Spleen (tissue), 13 donors: ENCODE measurements at places on chromosomes 2 and 18. TPM values are rescaled to one million over a fixed set of nuclear protein-coding genes. Genes with fewer than 3 reads are reported as not detected.

Gene ALPI
- not detected for polyA plus RNA-seq

DNA sequence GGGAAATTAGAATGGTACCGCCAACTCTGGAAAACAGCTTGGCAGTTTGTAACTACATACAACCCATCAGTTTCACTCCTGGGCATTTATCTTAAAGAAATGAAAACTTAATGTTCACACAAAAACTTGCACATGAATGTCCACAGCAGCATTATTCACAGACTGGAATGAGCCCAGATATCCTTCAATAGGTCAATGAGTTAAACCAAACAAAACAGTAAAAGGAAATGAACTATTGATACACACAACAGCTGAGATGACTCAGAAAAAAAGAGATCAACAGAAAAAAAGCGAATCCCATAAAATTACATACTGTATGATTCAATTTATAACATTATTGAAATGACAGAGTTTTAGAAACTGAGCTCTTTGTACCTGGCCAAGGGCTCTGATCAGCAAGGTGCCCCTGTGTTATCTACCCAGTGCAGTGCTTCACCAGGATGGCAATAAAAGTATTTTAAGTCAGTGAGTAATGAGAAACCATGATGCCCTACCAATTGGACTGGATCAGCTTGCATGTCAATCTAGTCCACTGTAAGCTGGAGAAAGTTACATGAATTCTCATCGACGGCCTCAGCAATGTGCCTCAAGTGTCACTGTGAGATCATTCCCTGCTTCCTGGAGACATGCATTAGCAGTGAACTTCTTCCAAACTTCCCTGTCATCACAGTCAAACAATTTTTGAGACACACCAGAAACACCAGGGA is 21.9 kb downstream of the TMEM237 start:
- DNase-seq, result no peak
- H3K27ac ChIP-seq, result no peak overlapping the region
- H3K36me3 ChIP-seq, result no peaks in the 10 kb centered on the region
- H3K27me3 ChIP-seq, result no peaks in the 10 kb centered on the region
- H3K4me3 ChIP-seq, result no peak overlapping the region

Gene PLGLB1
- polyA plus RNA-seq, result 7.6 TPM

- no peak overlapping the region for H3K27ac ChIP-seq
- H3K4me1 ChIP-seq, result peaks cover 27% of the 10 kb centered on the region
- H3K4me3 ChIP-seq, result no peak overlapping the region
- no peaks in the 10 kb centered on the region for H3K27me3 ChIP-seq
Observed at GRCh38 chr2:241897231-241897916, 27.8 kb downstream of the RTP5 start.

- H3K4me3 ChIP-seq, result no peak overlapping the region
- no peaks in the 10 kb centered on the region for H3K36me3 ChIP-seq
- H3K27ac ChIP-seq, result no peak overlapping the region
- no peaks in the 10 kb centered on the region for H3K4me1 ChIP-seq
Observed at GRCh38 chr18:73739098-73739497, 408.5 kb downstream of the FBXO15 start.

Gene ALS2
- 2.7 TPM for polyA plus RNA-seq

Gene TMEM198
- polyA plus RNA-seq, result 2.1 TPM

GRCh38 chr2:206354129-206354528 is 79.7 kb downstream of the ZDBF2 start:
- DNase-seq, result no peak
- no peaks in the 10 kb centered on the region for H3K27me3 ChIP-seq
- no peaks in the 10 kb centered on the region for H3K4me1 ChIP-seq
- no peak overlapping the region for H3K27ac ChIP-seq
- no peak overlapping the region for H3K4me3 ChIP-seq

GRCh38 chr2:119426396-119426675 is 5.3 kb upstream of the TMEM37 start:
- H3K27ac ChIP-seq, result no peak overlapping the region
- H3K27me3 ChIP-seq, result no peaks in the 10 kb centered on the region
- DNase-seq, result no peak
- H3K36me3 ChIP-seq, result no peaks in the 10 kb centered on the region
- H3K4me1 ChIP-seq, result peaks cover 48% of the 10 kb centered on the region

Gene PHOSPHO2
- polyA plus RNA-seq, result 2.1 TPM

GRCh38 chr2:152511981-152512380 is 177.0 kb downstream of the FMNL2 start:
- no peaks in the 10 kb centered on the region for H3K4me1 ChIP-seq
- no peaks in the 10 kb centered on the region for H3K27me3 ChIP-seq
- no peak overlapping the region for H3K27ac ChIP-seq
- no peak overlapping the region for H3K4me3 ChIP-seq

GRCh38 chr2:95320986-95321767 is 24.0 kb downstream of the KCNIP3 start:
- no peak overlapping the region for H3K27ac ChIP-seq
- no peaks in the 10 kb centered on the region for H3K27me3 ChIP-seq
- H3K36me3 ChIP-seq, result no peaks in the 10 kb centered on the region
- no peak for DNase-seq
- H3K4me3 ChIP-seq, result no peak overlapping the region
- H3K4me1 ChIP-seq, result no peaks in the 10 kb centered on the region

DNA sequence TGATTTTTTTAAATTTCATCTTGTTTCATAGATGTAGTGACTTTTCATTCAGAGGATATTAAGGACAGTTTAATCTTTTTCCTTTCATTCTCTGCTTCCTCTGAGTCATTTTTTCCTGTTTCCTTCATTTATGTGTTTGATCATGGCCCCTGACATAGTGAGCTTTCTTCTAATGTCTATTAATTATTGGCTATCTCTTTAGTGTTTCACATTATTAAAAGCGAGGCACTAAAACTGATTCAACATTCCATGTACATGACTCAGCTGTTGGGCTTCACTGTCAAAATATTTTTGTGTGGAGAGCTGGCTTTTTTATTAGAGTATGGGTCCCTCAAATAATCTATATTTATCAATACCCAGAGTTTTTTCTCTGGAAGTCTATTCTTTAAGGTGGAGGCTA is 125.8 kb downstream of the THSD7B start:
- H3K36me3 ChIP-seq, result no peaks in the 10 kb centered on the region
- no peaks in the 10 kb centered on the region for H3K27me3 ChIP-seq
- no peak overlapping the region for H3K27ac ChIP-seq

DNA sequence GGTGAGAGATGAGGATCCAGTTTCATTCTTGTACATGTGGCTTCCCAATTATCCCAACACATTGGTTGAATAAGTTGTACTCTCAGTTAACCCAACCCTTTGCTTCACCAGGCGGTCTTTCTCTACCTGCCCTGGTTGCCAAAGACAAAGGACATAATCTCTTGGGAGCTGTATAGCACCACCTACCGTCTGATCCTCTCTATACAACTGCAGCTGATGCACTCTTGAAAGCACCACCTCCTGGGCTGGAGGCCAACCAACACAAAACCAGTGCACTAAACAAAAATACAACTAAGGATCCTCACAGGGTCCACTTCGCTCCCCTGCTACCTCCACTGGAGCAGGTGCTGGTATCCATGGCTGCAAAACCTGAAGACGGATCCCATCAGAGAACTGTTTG is 473.6 kb upstream of the NRXN1 start:
- H3K27me3 ChIP-seq, result no peaks in the 10 kb centered on the region
- H3K36me3 ChIP-seq, result no peaks in the 10 kb centered on the region
- no peak for DNase-seq
- H3K4me3 ChIP-seq, result no peak overlapping the region
- no peaks in the 10 kb centered on the region for H3K4me1 ChIP-seq

GRCh38 chr18:47996091-47996541 is 65.7 kb upstream of the SMAD2 start:
- H3K4me3 ChIP-seq, result no peak overlapping the region
- DNase-seq, result no peak
- no peaks in the 10 kb centered on the region for H3K36me3 ChIP-seq
- H3K4me1 ChIP-seq, result no peaks in the 10 kb centered on the region
- no peaks in the 10 kb centered on the region for H3K27me3 ChIP-seq

Gene GPR148
- not detected for polyA plus RNA-seq

DNA sequence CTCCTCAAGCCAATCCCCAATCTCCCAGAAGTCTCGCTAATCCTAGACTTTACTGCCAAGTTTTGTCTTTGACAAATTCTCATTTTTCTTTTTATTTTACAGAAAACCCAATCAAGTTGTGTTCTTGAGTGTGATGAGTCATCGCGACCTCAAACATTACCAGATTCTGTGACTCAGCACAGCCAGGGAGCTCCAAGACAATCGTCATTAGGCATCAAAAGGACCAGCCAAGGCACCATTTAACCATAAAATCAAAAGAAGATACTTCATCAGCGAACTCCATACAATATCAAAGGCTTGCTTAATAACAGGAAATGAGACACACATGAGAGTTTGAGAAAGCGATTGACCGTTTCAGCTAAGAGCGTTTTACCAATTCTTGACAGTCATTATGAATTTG is 146.2 kb upstream of the AGAP1 start:
- no peak overlapping the region for H3K4me3 ChIP-seq
- no peaks in the 10 kb centered on the region for H3K27me3 ChIP-seq
- no peak for DNase-seq
- no peaks in the 10 kb centered on the region for H3K36me3 ChIP-seq

Gene CYS1
- polyA plus RNA-seq, result 0.43 TPM

DNA sequence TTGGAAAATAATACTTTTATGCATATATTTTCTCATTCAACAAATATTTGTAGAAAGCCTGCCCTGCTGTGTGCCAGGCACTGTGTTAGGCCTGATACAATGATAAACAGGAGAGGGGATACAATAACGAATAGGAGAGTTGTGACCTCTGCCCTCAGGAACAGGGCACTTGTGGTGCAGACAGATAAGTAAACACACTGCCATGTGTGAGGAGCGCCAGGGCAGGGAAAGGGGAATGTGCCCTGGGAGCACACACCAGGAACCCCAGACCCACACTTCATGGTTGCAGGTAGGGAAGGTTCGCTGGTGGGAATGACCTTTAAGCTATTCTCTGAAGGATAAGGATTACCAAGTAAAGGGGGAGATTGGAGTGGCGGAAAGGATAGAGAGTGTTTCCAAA is 42.2 kb upstream of the DSC1 start:
- H3K27ac ChIP-seq, result no peak overlapping the region
- DNase-seq, result no peak
- H3K4me3 ChIP-seq, result no peak overlapping the region
- no peaks in the 10 kb centered on the region for H3K27me3 ChIP-seq
- H3K36me3 ChIP-seq, result no peaks in the 10 kb centered on the region

Gene HAAO
- 8.6 TPM for polyA plus RNA-seq

DNA sequence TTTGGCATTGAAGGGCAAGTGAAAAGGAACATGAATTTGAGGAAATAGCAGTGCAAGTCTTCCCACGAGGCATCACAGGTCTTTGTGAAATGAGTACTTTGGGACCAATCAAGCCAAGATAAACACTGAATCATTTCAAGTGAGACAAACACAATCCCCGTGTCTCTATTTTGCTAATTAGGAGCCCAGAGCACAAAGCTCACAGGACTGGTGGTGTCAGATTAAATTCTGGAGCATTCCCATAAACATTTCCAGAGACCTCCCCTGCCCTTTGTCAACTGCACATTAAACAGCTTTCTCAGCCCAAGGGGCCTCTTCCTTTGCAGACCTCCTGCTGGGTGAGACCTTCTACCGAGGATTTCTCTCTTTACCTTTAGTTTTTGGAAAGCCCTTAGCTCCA is 50.7 kb downstream of the DAPL1 start:
- H3K4me3 ChIP-seq, result no peak overlapping the region
- no peak overlapping the region for H3K27ac ChIP-seq
- no peaks in the 10 kb centered on the region for H3K4me1 ChIP-seq
- DNase-seq, result no peak

Gene CD302
- 13.7 TPM for polyA plus RNA-seq

- no peaks in the 10 kb centered on the region for H3K4me1 ChIP-seq
- no peak overlapping the region for H3K4me3 ChIP-seq
- H3K36me3 ChIP-seq, result no peaks in the 10 kb centered on the region
- DNase-seq, result no peak
Observed at GRCh38 chr2:52658598-52658997, 1109.0 kb upstream of the CHAC2 start.

- no peak overlapping the region for H3K27ac ChIP-seq
- DNase-seq, result no peak
- H3K4me3 ChIP-seq, result no peak overlapping the region
- H3K27me3 ChIP-seq, result no peaks in the 10 kb centered on the region
- no peaks in the 10 kb centered on the region for H3K4me1 ChIP-seq
Observed at GRCh38 chr18:48193521-48194492, 215.4 kb downstream of the ZBTB7C start.

DNA sequence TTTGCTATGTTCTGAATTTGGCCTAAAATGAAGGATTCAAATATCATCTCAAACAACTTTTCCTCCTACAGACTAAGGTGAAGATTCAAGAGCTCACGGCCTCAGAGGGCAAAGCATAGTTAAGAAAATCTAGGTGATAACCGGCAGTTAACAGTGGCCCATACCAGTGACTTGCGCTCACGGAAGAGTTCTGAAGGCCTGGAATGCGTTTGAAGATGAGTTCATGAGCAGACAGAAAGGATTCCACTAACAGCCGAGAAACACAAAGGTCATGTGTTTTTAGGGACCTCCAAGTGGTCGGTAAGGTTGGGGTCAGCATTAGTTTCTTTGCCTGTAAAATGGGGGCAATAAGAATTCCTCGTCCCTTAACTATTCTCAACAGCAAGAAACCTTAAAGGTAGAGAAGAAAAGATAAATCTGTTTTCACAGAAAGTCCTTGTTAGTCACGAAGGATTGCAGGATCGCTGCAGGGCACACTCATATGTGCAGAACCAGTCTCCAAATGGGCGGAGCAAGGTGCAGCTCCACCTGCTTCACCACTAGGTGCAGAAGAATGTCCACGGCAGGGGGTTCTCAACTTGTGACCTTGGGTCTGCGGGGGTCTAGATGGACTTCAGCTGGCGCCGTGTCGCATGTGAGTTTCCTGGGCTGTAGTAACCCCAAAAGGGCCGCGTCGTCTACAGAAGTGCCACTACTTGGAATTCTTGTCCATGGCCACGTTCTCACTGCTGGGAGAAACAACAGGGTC is 708 bp upstream of the RPIA start:
- peak overlapping the region; percentile 86 for H3K27ac ChIP-seq
- H3K36me3 ChIP-seq, result no peaks in the 10 kb centered on the region
- H3K4me3 ChIP-seq, result peak overlapping the region; percentile 93
- peak; percentile 87 for DNase-seq
- H3K27me3 ChIP-seq, result no peaks in the 10 kb centered on the region
- H3K4me1 ChIP-seq, result peaks cover 43% of the 10 kb centered on the region

Gene GPR35
- polyA plus RNA-seq, result 17.8 TPM

Gene UCN
- 4.4 TPM for polyA plus RNA-seq

DNA sequence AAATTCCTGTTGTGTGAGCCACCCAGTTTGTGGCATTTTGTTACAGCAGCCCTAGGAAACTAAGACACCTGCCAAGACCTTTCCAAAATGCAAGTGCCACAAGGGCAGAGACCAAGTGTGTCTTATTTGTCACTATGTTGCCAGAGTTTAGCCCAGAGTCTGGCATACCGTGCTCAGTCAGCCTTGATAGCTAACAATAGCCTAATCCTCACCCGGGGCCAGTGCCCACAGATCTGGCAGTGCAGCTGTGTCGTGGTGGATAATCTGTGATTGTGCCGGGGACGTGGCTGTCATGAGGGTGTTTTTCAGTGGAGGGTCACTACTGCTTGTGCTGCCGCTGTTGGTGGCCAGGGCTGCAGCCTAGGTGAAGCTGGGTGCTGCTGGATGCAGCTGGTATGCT is 53.5 kb downstream of the MEP1B start:
- no peaks in the 10 kb centered on the region for H3K27me3 ChIP-seq
- H3K4me1 ChIP-seq, result no peaks in the 10 kb centered on the region
- no peak overlapping the region for H3K27ac ChIP-seq
- no peak overlapping the region for H3K4me3 ChIP-seq
- no peak for DNase-seq
- no peaks in the 10 kb centered on the region for H3K36me3 ChIP-seq

Gene SLC14A1
- polyA plus RNA-seq, result 8.2 TPM
